B cell (primary cell): ENCODE measurements at places on chromosomes 6 and 20.

- DNase-seq: no peak
These were observed 139.0 kb downstream of the PXDC1 start for GRCh38 chr6:3612341-3613041.

DNA sequence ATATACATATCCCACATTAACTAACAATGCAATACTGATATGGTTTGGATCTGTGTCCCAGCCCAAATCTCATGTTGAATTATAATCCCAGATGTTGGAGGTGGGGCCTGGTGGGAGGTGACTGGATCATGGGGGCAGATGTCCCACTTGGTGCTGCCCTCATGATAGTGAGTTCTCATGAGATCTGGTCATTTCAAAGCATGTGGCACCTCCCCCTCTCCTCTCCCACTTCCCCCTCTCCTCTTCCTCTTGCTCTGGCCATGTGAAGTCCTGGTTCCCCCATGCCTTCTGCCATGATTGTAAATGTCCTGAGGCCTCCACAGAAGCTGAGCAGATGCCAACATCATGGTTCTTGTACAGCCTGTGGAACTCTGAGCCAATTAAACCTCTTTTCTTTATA is 71.2 kb downstream of the FYN start:
- DNase-seq: no peak

GRCh38 chr20:62624719-62625453 is 17.4 kb upstream of the SLCO4A1 start:
- DNase-seq: no peak

DNA sequence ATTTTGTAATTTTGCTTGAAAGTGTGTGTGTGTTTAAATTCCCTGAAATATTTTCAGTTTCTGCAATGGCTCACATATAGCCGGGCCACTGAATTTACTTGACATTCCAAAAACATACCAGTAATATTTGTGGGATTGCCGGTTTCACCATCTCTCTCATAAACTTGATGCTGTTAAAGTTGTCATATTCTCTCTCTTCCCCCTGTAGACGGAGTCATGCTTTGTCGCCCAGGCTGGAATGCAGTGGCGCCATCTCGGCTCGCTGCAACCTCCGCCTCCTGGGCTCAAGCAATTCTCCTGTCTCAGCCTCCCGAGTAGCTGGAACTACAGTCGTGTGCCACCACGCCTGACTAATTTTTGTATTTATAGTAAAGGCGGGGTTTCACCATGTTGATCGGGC is 122.1 kb downstream of the TIAM2 start:
- DNase-seq: no peak

GRCh38 chr6:6716998-6717763 is 128.7 kb downstream of the LY86 start:
- DNase-seq: no peak

GRCh38 chr6:35413911-35414310 is 38.2 kb upstream of the FANCE start:
- DNase-seq: no peak

DNA sequence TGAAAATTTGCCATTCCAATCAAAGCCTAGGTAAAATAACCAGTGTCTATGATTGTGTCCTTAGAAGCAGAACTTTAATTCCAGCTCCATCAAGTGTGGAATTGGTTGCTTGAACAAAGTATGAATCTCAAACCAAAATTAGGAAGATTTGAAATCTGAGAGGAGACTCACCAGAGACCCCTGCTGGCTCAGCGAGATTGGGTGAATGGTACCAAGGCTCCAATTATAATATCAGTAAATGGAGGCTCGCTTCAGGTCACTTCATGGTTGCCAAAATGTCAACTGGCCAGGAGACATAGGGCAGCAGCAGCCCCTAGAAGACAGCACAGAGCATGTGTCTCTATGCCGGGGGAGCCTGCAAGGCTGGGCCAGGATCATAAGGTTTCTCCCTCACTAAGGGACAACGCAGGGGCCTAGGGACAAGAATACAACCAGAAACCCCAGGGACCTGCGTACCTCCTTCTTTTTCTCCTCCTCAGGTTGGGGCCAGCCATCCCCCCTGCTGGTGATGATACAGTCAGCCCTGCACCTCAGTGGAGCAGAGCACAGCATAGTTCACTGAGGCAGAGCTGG is 14.0 kb downstream of the RBL1 start:
- DNase-seq: peak; percentile 20

- DNase-seq: no peak
These were observed 51.9 kb downstream of the CARMIL1 start for GRCh38 chr6:25330796-25331685.

DNA sequence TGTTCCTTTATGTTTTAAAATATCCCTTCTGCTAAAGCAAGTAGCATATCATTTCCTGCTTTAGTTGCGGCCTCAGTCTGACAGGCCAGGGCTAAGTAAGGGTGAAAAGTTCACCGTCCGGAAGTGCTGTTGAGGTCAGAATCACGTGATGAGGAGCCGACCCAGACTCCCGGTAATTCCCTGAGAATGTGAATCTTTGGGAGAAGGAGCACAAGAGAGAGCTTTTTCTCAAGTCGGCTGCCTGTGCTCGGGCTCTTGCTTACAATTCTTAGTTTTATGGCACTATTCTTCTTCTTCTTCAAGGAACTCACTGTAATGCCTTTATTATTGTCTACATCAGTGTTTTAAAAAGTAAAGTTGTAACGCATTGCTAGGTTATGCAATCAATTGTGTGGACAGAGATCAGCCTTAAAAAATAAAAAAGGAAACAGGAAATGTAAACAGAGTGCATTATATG is 309.3 kb downstream of the PRL start:
- DNase-seq: peak; percentile 12

DNA sequence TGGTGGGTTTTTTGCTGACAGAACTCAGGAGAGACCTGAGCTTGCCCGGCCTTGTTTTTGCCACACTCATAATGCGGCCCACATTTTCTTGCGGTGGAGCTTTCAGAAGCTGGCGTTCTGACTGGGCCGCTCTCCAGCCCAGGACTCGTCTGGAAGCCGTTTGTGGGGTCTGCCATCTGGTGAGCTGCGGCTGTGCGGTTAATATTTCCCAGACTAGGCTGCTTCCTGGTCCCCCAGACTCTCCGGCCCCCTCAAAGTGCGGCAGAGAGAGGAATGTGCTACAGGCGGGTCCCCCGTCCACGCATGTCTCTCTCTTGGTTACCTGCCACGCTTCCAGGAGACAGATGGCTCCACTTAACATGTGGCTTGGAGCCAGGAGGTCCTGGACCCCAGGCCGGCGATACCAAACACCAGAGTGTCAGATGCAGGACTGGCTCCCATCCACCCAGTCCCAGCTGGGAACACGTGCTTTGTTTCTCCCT is 128.9 kb upstream of the PMEPA1 start:
- no peak for DNase-seq

DNA sequence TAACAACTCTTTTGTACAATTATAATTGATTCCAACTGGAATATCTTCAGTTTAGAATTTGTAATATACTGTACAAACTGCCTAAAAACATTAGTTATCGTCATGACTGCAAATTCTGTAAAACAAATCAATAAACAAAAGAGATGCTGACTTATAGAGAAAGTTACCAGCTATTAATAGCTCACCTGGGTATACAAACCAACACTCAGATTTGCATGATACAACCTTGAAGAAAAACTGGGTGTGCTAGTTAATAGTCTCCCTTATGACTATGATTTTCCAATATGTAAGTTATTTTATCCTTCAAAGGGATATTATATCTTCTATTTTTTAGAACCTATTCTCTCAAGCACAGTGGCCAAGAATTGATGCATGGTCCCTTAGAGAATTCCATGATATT is 698.5 kb downstream of the FRK start:
- DNase-seq: no peak

- DNase-seq: no peak
These were observed 242.0 kb upstream of the TBX18 start for GRCh38 chr6:85006362-85006761.
